Cerebellar cortex (tissue), 1 donor: ENCODE measurements at places on chromosomes 2 and 18.

- DNase-seq, result no peak
Measured at GRCh38 chr18:14975431-14975830, 227.5 kb downstream of the ANKRD30B start.

GRCh38 chr2:159558479-159558878 is 57.9 kb downstream of the BAZ2B start:
- DNase-seq, result no peak

DNA sequence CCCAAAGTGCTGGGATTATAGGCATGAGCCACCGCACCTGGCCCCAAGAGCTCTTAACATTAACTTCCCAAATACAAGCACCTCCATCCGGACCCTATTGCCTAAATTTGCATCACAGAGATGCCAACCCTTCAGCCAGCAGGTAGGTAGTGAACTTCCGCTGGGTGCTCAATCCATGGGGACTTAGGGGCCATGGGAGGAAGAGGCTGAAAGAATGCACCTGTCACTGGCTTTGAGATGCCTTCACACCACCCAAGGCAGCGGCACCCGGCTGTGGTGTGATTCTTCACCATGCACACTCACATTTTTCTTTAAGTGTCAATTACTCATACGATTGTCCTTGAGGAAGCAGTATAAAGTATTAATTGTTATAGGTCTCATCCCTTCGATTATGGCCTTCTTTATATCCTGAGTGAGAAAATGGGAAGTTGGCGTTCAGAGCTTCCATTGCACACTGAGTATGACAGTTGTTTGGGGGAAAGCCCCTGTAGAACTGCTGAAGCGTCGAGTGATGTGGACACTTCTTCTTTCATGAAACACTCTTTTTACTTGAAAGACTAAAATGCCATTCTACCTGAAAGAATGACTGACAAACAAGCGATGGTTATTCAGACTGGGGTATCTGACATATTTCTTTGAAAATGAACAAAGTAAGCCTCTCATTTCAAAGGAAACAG is 51.8 kb upstream of the BIN1 start:
- DNase-seq, result no peak

DNA sequence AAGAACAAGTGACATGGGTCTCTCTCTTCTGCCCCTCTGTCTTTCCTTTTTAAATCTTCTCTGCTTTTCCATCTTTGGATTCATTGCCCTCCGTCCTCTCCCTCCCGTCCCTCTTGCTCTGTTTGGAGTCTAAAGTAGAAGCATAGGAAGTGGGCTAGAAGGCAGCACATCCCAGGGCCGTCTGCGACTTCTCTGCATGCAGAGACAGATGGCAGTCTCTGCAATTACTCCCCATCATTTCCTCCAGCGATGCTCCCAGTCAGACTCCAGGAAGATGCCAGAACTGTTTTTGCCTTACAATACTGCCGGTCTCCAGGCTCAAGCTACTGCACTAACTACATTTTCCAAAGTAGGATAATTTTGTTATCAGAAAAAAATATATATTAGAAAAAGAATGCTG is 35.2 kb upstream of the LPIN2 start:
- DNase-seq, result peak; percentile 90

DNA sequence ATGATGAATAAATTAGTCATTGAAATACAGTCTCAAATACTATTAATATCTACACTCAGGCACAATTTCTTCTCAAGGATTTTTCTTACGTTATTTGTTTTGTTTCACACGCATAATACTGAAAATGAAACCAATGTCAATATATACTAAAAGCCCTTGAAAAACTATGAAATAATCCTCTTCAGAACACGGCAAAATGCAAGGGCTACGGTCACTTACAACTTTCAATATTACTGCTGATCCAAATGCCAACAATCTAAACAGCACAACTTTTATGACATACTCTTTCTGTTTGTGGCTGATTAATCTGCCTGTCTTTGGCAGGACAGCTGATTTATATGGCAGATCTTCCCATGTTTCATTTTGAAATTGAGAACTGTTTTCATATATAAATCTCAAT is 68.3 kb downstream of the LRPPRC start:
- DNase-seq, result no peak

GRCh38 chr2:122639176-122639575 is 883.7 kb downstream of the TSN start:
- DNase-seq, result no peak

DNA sequence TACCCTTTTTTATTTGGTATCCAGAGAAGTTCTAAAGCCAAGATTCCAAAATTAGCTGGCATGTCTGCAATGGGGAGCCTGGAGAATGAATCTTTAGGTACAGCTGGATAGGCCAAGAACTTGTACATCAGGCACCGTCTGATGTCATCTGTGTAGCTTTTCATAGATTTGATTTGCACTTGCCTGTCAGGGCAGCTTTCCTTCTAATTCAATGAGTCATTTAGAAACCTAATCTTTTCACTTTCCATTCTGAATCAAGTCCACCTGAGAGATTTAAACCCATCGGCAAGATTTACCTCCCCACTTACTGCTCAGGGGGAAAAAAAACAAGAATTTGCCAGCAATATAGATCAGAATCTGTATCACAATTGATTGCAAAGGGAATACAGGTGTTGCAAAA is 60.9 kb upstream of the ACAA2 start:
- DNase-seq, result no peak

DNA sequence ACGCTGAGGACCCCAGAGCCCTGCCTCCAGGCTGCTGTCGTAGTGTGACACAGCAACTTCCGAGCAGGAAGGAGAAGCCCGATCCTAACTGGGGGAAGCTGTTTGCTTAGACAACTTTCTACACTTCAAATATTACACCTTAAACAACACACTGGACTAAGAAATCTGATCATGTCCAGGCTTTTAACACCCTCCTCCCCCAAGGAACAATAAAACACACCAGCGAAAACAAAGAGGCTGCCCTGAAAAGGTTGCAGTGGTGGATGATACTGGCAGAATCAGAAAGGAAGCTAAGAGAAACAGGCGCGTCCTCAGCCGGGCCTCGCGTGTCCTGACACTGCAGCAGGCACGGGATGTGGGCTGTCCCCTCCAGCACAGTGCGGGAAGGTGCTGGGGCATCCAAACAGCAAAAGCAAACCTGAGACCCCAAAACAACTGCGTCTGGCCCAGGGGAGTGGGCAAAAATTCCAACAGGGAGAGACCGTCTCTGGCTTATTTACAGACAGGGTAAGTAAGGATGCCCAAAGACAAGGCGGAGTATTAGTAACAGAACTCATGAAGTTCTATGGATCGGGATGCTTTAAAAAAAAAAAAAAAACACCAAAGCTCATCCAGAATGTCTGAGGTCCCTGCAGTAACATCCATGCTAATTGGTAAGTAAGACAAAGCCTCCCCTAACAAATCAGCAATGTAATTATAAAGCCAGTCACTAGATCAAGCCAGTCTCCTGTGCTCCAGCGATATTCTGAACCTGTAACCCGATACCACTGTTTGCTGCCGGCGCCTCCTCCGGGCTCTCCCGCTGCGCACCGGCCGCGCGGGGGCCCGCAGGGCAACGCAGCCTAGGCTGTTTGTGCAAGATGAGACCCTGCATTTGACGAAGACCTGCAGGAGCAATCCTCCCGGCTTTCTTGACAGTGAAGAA is 9.0 kb downstream of the SERTAD2 start:
- DNase-seq, result peak; percentile 74

DNA sequence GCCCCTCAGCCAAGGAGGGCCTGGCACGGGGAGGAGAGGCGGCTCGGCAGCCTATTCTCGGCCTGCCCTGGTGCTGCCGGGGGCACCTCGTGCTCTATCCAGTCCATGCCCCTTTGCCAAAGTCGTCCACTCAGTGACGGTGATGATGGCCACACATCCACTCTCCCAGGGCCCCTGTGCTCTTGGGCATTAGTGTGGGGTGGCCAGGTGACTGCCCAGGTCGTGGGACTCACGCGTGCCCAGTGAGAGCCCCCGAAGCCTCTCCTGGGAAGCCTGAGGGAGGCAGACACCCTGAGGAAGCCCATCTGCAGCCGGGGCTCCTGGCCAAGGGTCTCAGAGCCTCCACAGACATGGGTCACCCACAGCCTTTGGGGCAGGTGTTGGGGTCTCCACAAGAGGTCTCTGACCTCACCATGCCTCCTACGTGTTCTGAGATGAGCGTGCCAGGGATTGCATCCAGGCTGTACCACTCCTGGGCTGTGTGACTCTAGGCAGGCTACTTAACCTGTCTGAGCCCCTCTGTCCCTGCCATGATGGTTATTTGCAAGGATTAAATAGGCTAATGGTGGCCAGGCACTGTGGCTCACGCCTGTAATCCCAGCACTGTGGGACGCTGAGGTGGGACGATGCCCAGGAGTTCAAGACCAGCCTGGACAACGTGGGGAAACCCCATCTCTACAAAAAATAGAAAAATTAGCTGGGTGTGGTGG is 12.9 kb downstream of the RAMP1 start:
- DNase-seq, result no peak

GRCh38 chr2:26847655-26848335 is at the start of gene DPYSL5:
DPYSL5 (plus strand) TSS chr2:26848132; CDS start chr2:26898500, 50,368 bp downstream.
- peak; percentile 83 for DNase-seq

DNA sequence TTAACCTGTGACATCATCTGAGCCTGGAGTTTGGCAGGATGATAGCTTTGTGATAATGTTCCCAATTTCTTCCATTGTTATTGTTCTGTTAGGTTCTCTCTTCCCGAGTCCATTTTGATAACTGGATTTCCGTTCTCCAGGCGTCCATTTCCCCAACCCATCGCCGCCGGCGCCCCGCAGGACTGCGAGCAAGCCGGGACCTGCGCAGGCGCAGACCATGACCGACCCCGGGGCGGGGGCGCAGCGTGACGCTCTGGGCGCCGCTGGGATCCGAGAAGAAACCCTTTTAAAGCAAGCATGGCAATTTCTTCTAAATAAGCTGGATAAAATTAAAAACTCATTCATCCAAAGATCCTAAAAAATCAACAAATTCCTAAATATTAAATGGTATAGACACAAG is at the start of gene SLC25A52:
TSS of gene SLC25A52 (minus strand) at position 186 of the 400 bp plus-strand sequence. CDS start 219 bp downstream, outside the sequence.
- DNase-seq, result no peak

DNA sequence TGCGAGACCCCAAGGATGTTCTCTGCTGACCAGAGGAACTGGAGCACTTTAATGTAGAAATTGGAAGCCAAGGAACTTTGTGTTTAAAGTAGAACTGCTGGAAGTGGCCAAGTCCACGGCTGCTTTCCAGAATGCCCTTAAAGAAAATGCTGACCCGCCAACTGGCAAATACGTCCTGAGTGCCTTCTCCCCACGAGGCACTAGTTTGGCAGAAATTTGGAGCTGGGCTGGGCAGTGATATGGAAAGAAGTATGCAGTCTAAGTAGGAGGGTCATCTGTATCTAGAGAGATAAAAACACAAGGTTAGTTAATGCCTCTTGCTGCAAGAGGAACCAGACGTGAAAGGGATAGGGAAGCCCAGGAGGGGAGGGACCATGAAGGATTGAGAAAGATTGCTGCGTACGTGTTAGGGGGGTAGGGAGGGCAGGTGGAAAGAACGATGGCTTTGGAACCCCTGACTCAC is 59.3 kb upstream of the RFX8 start:
- no peak for DNase-seq

- DNase-seq, result no peak
Measured at GRCh38 chr2:231393149-231394131, 2.1 kb upstream of the B3GNT7 start.

DNA sequence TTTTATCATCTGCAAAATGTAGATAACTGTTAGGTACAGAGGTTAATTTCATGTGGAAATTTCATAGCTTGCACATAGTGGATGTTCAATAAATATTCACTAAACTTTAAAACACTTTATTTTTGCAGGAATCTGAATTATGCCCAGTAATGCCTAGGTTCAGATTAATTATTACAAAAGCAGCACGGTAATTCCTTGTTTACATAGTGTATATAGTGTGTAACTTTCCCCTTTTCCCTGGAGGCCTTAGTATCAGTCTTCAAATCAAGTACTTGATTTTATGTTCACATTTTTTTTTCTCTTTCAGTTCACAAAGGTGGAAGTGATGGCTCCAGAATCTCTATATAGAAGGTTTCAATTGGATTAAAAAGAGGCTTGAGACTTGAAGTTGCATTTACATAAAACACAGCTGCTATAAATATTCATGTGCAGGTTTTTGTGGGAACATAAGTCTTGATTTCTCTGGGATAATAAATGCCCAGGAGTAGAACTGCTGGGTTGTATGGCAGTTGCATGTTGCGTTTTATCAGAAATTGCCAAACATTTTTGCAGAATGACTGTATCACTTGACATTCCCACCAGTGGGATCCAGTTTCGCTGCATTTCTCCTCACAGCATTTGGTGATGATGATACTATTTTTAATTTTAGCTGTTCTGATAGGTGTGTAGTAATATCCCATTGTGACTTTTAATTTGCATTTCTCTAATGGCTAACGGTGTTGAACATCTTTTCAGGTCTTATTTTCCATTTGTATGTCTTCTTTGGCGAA is 27.6 kb upstream of the LGALSL start:
- DNase-seq, result no peak

DNA sequence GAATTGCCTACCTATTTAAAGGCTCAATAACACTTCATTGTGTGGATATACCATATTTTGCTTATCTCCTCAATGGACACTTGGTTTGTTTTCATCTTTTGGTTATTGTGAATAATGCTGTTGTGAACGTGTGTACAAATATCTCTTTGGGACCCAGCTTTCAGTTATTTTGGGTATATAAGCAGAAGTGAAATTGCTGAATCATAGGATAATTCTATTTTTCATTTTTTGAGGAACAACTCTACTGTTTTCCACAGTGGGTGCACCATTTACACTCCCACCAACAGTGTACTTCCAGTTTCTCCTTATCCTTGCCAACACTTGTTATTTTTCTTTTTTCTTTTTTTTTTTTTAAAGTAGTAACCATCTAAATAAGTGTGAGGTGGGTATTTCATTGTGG is 29.0 kb downstream of the PTPN4 start:
- no peak for DNase-seq

DNA sequence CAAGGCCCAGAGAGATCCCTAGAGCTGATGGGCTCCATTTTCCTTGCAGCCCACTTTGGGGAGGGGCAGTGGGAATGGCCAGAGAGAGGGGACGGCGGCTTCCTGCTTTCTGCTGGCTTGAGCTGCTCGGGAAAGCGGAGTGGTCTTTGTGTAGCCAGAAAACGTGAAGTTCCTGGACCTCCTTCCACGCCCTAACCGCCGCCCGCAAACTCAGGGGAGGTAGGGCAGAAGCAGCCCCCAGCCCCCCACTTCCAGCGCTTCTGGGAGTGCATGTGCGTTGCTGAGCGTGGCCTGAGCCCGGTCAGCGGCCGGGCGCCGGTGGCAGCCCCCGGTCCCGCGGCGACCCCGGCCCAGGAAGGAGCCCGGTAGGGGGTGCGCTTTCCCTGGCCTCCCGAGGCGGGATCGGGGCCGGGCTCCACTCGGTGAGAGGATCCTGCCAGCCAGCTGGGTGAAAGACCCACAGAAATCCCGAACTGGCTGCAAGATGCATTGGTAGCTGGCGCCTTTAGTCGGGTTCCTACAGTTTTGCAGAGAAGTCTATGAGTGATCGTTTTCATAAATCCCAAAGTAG is 25.3 kb upstream of the BOD1L2 start:
- DNase-seq, result no peak

- DNase-seq, result no peak
Measured at GRCh38 chr2:143807671-143808070, 678.5 kb downstream of the ARHGAP15 start.

DNA sequence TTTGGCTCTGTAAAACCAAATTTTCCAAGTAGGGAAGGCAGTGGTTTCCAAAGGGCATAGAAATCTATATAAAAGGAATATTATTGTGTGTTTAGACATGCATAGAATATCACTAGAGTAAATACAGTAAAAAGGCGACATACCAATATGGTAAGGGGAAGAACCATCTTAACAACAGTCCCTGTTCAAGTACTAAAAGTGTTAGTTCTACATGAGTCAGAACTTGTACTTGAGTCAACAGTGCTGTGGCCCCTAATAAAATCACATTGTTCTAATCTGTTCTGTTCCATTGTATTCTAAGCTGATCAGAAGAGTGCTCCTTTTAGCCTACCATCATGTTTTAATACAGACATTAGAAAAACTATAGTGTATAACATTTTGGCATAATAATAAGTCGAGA is 36.1 kb upstream of the TNFRSF11A start:
- DNase-seq, result no peak
